ENCODE measurements at places on chromosomes 7 and 10.

- no peak for DNase-seq
Observed at GRCh38 chr10:2861632-2862210, 205.6 kb upstream of the PFKP start.

- DNase-seq = no peak
Observed at GRCh38 chr7:142111499-142111898, at the start of gene MGAM2. Gene MGAM2, plus strand, starts transcription at chr7:142111718. Its CDS starts 5,156 bp downstream, at chr7:142116874.

- no peak for DNase-seq
Observed at GRCh38 chr7:148461392-148462179, 129.0 kb upstream of the C7orf33 start.

- DNase-seq = no peak
Observed at GRCh38 chr7:78607099-78607498, 808.5 kb downstream of the PHTF2 start.

DNA sequence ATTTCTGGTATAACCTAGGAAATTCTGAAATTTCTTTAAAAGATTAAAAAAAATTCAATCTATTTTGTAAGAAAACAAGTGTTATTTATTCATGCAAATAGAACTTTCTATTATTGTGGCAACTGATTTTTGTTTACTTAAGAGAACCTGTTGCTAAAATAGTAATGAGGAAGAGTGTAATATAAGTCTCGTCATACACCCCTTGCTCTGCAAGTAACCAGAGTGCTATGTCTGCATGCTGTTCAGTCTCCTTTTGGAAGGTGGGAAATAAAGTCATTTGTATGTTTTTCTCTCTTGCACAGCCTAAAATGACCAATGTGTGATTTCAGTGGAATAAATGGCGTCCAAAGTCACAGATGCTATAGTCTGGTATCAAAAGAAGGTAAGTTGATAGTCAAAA lies 41.3 kb downstream of the PHTF2 start:
- DNase-seq = no peak

DNA sequence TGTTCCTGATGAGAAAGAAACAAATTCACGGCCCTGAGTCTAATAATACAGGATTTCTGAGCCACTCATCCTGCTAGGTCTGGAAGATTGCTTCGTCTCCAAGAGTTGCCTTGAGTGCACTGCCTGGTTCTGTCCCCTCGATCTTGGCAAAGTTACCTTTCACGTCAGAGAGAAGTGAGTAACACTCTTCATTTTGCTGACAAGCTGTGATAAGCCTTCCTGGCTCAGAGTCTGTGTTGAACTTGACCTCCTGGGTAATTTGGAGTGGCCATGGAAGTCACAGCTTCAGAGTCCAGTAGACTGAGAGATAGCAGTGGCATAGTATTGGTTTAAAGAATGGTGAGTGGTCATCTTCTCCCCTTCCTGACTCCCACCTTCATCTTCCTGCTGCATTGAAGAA lies 64.7 kb upstream of the LRGUK start:
- DNase-seq = no peak

DNA sequence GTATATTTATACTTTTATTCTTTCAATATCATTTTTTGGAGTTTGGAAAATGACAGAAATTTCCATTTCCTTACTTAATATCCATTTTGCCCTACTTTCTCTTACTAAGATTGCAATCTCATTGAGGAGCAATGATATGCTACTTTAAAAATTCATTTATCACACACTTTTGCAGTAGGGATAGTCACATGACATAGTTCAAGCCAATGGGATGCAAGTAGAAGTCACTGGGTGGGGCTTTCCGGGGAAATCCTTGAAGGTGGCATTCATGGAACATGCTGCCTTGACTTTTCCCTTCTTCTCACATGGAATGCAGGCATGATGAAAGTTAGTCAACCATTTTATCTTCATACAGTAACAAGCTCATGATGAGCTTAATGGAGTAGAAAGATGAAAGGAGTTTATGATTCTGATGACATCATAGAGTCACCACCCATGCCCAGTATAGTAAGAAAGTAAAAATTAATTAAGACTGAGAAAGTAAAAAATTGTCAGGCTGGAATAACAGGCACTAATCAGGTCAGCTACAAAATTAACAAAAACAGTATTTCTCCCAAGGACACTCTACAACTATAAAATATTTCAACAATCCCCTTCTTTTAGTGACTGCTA lies 33.4 kb downstream of the IQUB start:
- DNase-seq = no peak

GRCh38 chr10:98673171-98673782 lies 226.5 kb upstream of the HPS1 start:
- DNase-seq = no peak

Measured in stimulated activated CD8-positive, alpha-beta memory T cell treated with anti-CD3 and anti-CD28 coated beads, Interleukin-4, amount 100 ng/mL, for 4 hours (primary cell).